Activated CD4-positive, alpha-beta T cell treated with anti-CD3 and anti-CD28 coated beads, Interleukin-2, amount 50 U/mL, for 4 hours (primary cell): ENCODE measurements at places on chromosomes 7 and 10.

GRCh38 chr10:91006001-91006751 is 85.3 kb upstream of the ANKRD1 start:
- peak; percentile 52 for DNase-seq

DNA sequence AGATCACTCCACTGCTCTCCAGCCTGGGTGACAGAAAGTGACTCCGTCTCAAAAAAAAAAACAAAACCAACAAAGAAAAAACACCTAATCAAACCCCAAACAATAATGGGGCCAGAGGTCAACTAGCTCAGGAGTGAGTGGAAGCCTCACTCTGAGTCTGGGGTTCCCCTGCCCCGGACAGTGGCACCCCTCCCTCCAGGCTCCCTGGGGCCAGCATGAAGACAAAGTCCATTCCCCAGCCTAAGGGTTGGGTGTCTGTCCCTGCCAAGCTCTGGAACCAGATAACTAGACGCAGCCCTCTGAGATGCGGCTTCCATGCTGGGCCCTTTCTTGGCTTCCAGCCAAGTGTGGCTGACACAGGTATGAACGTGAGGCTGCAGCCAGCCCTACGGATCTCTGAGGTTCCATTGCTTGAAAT is 1.7 kb upstream of the FUOM start:
- DNase-seq: no peak

DNA sequence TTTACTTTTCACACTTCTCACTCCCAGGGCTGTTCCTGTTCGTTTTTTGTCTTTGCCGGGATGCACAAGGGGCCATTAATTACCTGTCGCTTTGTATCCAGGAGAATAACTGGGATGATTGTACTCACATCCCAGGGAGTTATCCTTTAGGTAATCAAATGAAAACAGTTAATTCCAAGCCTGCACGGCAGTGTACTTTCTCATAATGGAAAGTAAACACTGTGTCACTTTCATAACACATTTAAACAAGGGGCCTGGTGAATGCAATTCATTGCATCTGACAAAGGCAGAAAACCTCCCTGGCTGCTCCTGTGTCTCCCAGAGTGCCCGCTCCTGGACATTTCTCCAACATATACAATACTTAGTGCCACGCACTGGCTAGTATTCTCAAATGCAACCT is 138.7 kb upstream of the CELF2 start:
- DNase-seq: no peak

GRCh38 chr7:151146761-151147160 is 20.7 kb downstream of the GBX1 start:
- no peak for DNase-seq

DNA sequence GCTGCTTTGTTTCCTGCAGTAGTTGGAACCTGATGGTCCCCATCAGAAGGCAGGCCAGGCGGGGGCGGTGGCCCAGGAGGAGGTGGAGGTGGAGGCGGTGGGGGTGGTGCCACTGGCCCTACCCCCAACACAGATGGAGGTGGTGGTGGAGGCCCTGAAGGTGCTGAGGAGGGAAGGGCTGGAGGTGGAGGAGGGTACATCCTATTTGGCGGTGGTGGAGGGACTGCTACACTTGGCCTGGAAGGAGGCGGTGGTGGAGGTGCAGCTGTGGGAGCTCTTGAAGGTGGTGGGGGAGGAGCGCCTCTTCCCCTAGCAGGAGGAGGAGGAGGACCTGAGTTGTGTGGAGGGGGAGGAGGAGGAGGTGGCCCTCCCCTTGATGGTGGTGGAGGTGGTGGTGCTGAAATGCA is 36.8 kb downstream of the LMOD2 start:
- no peak for DNase-seq

GRCh38 chr7:81929386-81929785 is 159.5 kb upstream of the HGF start:
- no peak for DNase-seq

GRCh38 chr10:34191406-34191805 is 623.7 kb downstream of the PARD3 start:
- DNase-seq: no peak

DNA sequence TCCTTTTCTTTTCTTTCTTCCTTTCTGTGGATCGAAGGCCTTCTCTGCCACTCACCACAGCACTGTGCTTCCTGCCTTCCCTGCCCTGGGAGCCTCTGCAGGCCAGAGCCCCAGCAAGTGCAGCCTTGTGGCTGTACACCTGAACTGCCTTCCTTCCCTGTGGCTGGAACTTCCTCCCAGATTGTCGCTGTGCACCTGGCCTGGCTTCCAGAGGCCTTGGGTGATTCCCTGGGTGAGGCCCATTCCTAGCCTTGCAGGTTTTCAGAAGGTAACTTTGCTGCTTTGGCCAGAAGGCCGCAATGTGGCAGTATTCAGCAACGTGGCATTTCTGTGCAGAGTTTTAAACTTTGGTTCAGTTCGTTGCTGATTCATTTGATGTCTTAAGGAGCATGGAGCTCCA is 50.1 kb upstream of the RASGEF1A start:
- no peak for DNase-seq

- no peak for DNase-seq
Measured at GRCh38 chr10:127179612-127180250, 16.7 kb downstream of the INSYN2A start.

GRCh38 chr10:5234106-5234860 is 37.6 kb downstream of the AKR1C4 start:
- no peak for DNase-seq

DNA sequence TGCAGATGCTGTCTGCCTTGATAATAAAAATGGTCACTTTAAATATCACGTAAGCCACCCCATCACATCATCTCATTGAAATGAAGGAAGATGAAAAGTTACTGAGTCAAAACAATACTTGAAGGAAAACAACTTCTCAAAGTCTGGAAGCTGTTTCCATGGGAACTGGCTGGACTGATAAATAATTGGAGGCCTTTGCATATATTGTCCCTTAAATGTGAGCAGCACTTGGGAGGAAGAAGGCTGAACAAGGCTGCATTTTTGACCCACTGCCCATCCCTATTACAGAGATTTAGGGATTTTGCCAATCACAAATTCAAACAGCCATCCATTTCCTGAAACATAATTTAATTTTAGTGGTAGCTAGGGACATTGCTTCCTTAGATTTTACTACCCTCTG is 18.2 kb upstream of the MAGI2 start:
- no peak for DNase-seq

DNA sequence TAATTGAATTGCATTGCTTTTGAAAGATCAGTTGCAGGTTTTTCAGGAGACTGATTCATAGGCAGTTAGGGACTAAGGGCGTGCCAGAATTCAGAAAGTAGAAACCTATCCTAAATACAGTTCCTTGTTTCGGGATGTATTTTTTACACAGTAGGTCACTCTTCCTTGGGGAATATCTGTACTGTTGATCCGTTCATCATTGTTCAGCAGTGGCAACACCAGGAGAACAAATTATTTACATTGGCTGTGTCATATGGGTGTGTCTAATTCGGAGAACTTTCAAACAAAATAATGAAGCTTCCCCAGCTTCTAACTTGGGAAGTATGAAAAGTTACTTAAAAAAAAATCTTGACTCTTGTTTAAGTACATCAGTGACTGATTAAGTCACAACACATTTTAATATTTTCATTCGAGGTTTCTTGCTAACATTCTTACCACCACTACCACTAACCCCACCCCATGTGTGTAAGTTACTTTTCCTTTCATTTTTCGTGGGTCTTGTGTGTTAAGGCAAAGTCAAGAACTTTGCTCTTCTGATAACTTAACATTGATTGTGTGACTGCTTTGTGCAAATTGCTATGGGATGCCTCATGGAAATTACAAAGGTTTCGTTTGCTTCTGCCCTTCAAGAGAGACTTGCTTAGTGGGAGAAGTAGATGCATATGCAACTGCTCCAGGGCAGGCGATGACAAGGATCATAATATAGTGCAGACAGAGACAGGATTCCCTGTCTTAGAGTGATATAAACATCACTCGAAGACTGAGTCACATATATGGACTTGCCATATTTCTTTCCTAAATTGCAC is 43.8 kb upstream of the RPA3 start:
- DNase-seq: no peak

DNA sequence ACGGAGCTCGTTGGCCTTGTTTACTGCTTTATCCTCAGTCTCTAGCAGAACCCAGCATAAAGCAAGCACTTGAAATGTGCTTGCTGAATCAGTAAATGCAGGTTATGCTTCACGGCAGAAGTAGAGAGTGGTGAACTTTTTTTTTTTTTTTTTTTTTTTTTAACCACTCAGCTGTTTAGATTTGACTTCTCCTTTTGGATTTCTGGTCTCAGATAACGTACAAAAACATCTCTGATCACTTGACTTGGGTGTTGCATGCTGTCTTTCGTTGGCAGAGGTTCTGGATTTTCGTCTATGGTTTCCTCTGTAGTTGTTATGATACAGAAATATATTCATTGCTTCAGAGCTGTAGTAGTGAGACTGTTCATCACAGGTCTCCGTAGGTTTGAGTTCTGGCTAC is 242.5 kb upstream of the HABP2 start:
- no peak for DNase-seq

GRCh38 chr10:87818505-87819288 is 671 bp upstream of the ATAD1 start:
- peak; percentile 69 for DNase-seq

DNA sequence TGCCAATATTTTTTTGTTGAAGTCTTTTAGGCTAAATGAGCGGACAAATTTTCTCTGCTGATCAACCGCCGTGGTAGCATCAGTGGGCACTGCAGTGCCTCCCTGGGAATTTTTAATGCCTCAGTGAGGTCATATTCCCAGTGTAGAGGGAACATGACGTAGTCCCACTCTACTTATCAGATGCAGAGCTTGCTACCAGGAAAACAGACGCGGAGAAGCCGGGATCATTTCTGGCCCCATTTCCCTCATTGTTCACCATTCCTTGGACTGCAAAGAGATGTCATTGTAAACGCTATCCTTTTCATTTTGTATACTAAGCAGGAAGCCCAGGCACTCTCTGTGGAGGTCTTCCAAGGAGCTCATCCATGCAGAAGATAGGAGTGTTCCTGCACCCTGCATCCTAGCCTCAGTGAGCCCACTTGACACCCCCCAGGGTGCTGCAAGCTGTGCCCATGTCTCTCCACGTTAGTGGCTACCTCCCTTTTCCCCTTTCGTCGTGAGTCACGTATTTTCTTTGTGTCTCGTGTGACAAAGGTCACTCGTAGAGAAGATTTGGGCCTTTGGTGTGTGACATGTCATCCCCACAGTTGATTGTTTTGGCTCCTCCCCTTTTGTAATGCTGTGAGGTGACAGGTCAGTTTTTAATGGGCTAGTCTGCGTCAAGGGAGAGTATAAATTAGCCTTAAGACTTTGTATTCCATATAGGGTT is 145.5 kb downstream of the TCF7L2 start:
- no peak for DNase-seq

DNA sequence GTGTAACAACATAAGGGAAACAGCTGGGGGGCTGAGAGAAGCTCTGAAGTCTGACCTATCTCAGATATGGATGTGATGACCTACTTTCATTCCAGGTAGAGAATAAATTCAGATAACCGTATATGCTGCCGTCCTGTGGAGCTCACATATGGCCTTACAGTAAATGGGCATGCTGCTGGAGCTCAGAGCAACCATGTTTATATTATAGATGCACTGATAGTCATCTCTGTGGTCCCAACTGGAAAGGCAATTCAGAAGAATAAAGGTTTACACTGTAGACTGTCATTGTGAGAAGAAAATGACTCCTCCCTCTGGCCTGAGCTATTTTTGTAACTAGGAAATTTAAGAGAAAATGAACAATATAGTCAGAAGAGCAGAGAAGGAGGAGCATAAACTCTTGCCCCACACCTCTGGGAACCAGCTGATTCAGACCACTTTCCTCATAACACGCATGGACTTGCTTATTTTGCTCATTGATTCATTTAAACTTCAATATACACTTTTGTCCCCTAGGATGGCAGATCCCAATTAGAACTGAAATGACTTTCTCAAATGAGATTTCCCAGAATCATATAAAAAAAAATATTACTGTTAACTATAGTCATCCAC is 69.9 kb upstream of the NXPH1 start:
- DNase-seq: no peak

DNA sequence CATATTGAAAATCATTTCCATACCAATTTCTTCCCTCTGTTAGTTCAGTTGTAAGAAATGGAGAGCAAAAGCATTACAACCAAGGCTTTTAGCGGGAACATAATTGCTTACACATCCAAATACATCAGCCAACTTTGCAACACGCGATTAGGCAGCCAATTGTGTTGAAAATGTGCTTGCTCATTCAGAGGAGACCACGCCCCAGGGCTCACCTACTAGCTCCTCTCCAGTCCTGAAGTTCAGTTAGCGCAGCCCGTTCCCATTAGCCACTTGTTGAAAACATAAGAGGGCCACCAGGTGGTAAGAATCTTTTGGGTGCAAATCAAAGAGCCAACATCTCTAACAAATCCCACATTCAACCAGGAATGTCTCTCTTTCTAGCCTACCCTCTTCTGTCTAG is 213.2 kb upstream of the MDFIC start:
- DNase-seq: no peak

DNA sequence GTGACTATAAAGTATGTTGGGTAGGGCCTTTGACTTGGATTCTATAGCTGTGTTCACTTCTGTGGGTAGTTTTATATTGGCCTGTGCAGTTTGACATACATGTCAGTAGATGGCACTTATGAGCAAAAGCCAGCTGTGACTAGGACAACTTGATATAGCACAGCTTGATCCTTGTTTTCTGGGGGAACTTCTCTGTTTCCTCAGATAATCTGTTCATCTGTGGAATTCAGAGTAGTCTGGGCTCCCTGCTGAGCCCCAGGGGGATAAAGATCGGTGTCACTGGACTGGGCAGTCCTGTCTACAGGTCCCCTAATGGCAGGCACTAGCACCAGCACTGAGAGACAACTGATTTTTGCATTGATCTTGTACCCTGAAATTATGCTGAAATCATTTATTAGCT is 25.4 kb downstream of the CYP2C9 start:
- DNase-seq: no peak
